Pancreas (tissue), 10 donors: ENCODE measurements at places on chromosomes 5 and 9. TPM values are rescaled to one million over a fixed set of nuclear protein-coding genes. Genes with fewer than 3 reads are reported as not detected.
A peak's percentile ranks its signal among the peaks of the same experiment; 100 is the strongest.

Gene CORO2A
- total RNA-seq: 0.69 TPM

Gene ANXA2R
- total RNA-seq: 0.32 TPM

Gene FGD3
- 5.0 TPM for total RNA-seq

Gene SPARC
- 191 TPM for total RNA-seq

Gene CKMT2
- total RNA-seq: 1.7 TPM

Gene PDZD2
- 4.5 TPM for total RNA-seq

Gene PPIP5K2
- total RNA-seq: 27.0 TPM

Gene NR2F1
- 2.1 TPM for total RNA-seq

Gene COX7C
- 230 TPM for total RNA-seq

Gene KCNV2
- not detected for total RNA-seq

GRCh38 chr5:111942661-111943401 lies 185.8 kb upstream of the NREP start:
- H3K4me3 ChIP-seq: no peak overlapping the region
- no peak overlapping the region for H3K27ac ChIP-seq
- no peaks in the 10 kb centered on the region for H3K36me3 ChIP-seq
- DNase-seq: no peak
- H3K27me3 ChIP-seq: no peaks in the 10 kb centered on the region
- H3K4me1 ChIP-seq: no peaks in the 10 kb centered on the region

GRCh38 chr9:16653491-16654399 lies 216.7 kb downstream of the BNC2 start:
- no peaks in the 10 kb centered on the region for H3K4me1 ChIP-seq
- no peaks in the 10 kb centered on the region for H3K36me3 ChIP-seq
- no peak overlapping the region for H3K27ac ChIP-seq
- no peaks in the 10 kb centered on the region for H3K27me3 ChIP-seq
- no peak for DNase-seq
- no peak overlapping the region for H3K4me3 ChIP-seq

DNA sequence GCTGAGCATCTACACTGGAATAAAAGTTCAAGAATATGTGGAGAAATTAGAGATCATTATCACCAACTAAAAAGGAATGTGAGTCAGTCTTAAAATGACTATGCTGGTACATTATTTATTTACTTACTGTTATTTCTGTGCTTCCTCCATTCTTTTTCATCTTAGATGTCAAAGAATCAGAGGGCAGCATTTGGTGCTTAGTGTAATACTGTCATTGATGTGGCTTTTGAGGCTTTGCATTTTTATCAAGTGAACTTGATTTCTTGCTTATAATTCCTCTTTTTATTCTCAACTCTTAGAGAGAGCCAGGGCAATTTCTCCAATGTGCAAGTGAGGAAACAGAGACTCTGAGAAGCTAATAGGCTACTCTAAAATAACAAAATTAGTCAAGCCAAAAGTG lies 163.7 kb upstream of the TRPC7 start:
- H3K27ac ChIP-seq: no peak overlapping the region
- no peaks in the 10 kb centered on the region for H3K36me3 ChIP-seq
- no peak overlapping the region for H3K4me3 ChIP-seq

DNA sequence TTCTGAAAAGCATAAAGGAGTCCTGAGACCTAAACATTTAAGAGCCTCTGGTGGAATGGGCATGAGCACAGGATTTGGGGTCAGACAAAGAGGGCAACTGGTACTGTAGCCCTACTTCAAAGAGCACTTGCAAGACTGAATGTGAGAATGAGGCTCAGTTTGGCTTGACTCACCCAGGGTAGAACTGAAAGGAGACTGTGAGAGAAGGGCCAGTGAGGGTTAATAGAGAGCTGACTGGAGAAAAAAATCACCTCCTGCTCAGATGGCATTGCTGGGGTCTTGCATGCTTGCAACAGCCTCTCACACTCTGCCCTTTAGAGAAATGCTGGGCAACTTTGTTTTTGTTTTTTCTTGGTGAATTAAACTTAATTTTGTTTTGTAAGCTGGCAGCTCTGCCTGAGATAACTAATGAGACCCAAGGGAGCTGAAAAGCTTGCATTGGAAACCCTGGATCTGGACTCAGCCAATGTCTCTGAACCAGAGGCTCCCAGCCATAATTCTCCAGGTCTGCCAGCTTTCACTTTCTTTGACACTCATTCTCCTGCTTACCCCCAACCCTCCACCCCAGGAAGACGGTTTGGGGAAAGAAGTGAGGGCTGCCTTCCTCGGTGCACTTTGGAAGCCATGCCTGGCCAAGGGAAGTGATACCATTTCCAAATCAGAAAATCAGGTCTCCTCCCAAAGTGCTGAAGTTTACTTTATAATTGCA lies 161.1 kb upstream of the PANK3 start:
- H3K4me1 ChIP-seq: no peaks in the 10 kb centered on the region
- no peak overlapping the region for H3K27ac ChIP-seq
- DNase-seq: no peak
- H3K4me3 ChIP-seq: no peak overlapping the region

- H3K27ac ChIP-seq: no peak overlapping the region
- H3K27me3 ChIP-seq: no peaks in the 10 kb centered on the region
- DNase-seq: no peak
- no peak overlapping the region for H3K4me3 ChIP-seq
- no peaks in the 10 kb centered on the region for H3K36me3 ChIP-seq
Measured at GRCh38 chr5:178688551-178688950, 41.9 kb downstream of the ZNF354A start.

DNA sequence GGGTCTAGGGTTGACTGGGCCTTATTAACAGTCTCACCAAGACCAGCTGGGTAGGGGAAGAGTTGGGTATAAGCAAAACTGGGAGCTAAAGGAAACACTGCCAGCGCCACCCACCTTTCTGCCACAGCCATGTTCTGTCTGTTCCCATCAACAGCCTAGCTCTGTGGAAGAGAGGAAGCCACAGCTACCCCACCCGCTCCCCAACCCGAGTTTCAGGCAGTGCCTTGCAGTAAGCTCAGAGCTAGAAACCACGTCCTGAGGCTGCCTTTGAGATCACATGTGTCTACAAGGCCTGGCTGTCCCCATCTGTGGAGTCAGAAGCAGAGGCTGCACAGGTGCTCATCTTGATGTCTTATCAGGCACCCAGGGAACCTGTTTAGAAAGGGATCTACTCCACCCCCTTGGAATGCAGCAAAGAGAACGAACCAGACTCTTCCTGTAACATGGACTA lies 15.3 kb downstream of the HNRNPH1 start:
- H3K36me3 ChIP-seq: peaks cover 43% of the 10 kb centered on the region
- H3K27ac ChIP-seq: no peak overlapping the region
- DNase-seq: no peak
- H3K4me1 ChIP-seq: no peaks in the 10 kb centered on the region
- no peak overlapping the region for H3K4me3 ChIP-seq

DNA sequence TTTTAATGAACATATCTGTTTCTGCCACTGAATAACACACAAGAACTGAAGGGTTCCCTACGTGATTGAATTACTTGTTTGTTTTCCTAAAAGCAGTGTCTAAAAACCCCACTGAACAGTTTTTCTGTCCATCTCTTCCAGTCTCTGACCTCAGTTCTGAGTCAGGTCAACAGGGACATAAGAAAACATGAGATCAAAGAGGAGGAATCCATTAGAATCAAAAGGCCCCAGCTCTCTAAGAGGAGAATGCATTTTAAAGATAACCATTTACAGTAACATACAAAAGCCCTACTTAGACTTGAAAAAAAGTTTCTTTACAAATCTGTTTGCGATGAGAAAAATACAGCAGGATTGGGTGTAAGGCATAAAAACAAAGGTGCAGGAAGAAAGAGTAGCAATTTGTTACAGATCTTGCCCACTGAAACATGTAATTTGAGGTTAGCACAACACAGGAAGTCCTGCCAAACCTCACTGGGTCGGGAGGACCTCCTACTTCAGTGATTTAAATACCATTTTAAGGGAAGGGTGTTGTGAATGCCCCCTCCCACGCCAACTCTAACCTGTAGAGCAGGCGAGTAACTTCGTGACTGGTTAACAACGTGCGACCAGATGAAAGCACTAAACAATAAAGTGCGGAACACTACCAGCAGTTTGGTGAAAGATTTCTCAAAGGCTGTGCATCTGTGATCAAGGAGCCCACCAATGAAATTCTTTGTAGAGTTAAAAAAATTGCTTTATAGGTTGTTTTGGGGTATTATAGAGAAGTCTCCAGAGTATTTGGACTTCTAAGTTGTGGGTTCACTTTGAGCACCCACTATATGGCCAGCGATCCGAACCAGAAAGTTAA lies 1.3 kb downstream of the QSOX2 start:
- no peaks in the 10 kb centered on the region for H3K27me3 ChIP-seq
- peak overlapping the region; percentile 87 for H3K4me3 ChIP-seq
- no peaks in the 10 kb centered on the region for H3K36me3 ChIP-seq

- H3K27ac ChIP-seq: no peak overlapping the region
- no peak overlapping the region for H3K4me3 ChIP-seq
- H3K36me3 ChIP-seq: no peaks in the 10 kb centered on the region
- peaks cover 20% of the 10 kb centered on the region for H3K27me3 ChIP-seq
Measured at GRCh38 chr5:88691230-88691582, 191.8 kb downstream of the MEF2C start.

DNA sequence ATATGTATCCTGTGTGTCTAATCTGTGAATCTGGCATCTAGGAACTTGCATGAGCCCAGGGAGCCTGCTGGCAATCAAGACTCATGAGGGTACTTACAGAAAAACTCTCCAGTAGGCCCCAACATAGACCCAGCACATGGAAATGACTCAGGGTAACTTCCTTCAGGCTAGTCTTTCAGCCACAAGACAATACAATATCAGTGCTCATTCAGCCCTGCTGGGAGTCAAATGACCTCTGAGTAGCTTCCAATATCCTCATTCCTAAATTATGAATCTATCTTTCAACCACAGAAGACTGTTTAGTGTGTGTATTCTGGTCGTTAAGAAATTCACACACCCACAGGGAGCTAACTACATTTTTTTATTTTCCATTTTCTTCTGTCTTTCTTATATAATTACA lies 1273.0 kb downstream of the EFNA5 start:
- H3K4me3 ChIP-seq: no peak overlapping the region
- H3K36me3 ChIP-seq: no peaks in the 10 kb centered on the region
- DNase-seq: no peak
- no peak overlapping the region for H3K27ac ChIP-seq
- H3K27me3 ChIP-seq: no peaks in the 10 kb centered on the region

GRCh38 chr9:503326-503725 lies 288.7 kb downstream of the DOCK8 start:
- no peaks in the 10 kb centered on the region for H3K36me3 ChIP-seq
- no peaks in the 10 kb centered on the region for H3K27me3 ChIP-seq
- H3K27ac ChIP-seq: no peak overlapping the region
- DNase-seq: no peak

GRCh38 chr5:159412284-159413046 lies 82.2 kb upstream of the IL12B start:
- no peaks in the 10 kb centered on the region for H3K36me3 ChIP-seq
- no peaks in the 10 kb centered on the region for H3K4me1 ChIP-seq
- DNase-seq: no peak
- H3K27ac ChIP-seq: no peak overlapping the region
- no peak overlapping the region for H3K4me3 ChIP-seq

DNA sequence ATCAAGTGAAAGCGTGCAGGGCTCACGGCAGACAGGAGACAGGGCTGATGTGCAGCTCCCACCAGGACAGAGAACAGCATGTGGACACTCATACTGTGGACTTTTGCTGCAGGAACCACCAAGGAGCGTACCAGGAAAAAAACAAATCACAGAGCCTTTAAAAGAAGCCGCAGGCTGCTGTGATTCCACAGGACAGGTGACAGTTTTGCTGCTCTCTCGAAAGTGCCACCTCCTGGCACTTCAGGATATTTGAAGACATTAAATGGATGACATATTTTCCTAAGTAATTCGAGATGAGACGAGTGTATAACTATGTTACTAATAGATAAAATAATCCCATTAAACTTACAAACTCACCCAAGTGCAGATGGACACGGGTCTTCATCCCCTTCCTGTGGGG lies 29.3 kb downstream of the ZDHHC11 start:
- H3K4me1 ChIP-seq: no peaks in the 10 kb centered on the region
- no peak overlapping the region for H3K27ac ChIP-seq
- no peaks in the 10 kb centered on the region for H3K27me3 ChIP-seq
- H3K36me3 ChIP-seq: no peaks in the 10 kb centered on the region
- no peak for DNase-seq

GRCh38 chr9:21428235-21428634 lies 12.0 kb upstream of the IFNA1 start:
- no peak overlapping the region for H3K4me3 ChIP-seq
- H3K36me3 ChIP-seq: no peaks in the 10 kb centered on the region
- DNase-seq: no peak
- no peaks in the 10 kb centered on the region for H3K4me1 ChIP-seq
- peaks cover 4% of the 10 kb centered on the region for H3K27me3 ChIP-seq
- no peak overlapping the region for H3K27ac ChIP-seq

- H3K27me3 ChIP-seq: no peaks in the 10 kb centered on the region
- H3K27ac ChIP-seq: peak overlapping the region; percentile 81
- H3K4me3 ChIP-seq: peak overlapping the region; percentile 97
- no peaks in the 10 kb centered on the region for H3K4me1 ChIP-seq
Measured at GRCh38 chr5:176360894-176361436, 599 bp downstream of the KIAA1191 start.

DNA sequence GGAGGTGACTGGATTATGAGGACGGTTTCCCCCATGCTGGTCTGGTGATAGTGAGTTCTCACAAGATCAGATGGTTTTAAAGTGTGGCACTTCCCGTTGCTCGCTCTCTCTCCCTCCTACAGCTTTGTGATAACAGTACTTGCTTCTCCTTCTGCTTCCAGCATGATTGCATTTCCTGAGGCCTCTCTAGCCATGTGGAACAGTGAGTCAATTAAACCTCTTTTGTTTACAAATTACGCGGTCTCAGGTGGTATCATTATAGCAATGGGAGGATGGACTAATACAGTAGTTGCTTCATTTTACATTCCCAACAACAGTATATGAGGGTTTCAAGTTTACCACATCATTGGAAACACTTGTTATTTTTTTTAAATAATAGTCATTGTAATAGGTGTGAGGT lies 937.3 kb upstream of the ARRDC3 start:
- no peak for DNase-seq
- no peak overlapping the region for H3K4me3 ChIP-seq
- no peaks in the 10 kb centered on the region for H3K4me1 ChIP-seq

- no peaks in the 10 kb centered on the region for H3K27me3 ChIP-seq
- peaks cover 12% of the 10 kb centered on the region for H3K4me1 ChIP-seq
- H3K36me3 ChIP-seq: no peaks in the 10 kb centered on the region
- no peak overlapping the region for H3K4me3 ChIP-seq
- DNase-seq: peak; percentile 74
- H3K27ac ChIP-seq: peak overlapping the region; percentile 56
Measured at GRCh38 chr9:86854898-86855523, 92.3 kb downstream of the GAS1 start.

GRCh38 chr9:130932255-130933079 lies 6.6 kb downstream of the FIBCD1 start:
- peaks cover 2% of the 10 kb centered on the region for H3K27me3 ChIP-seq
- H3K4me1 ChIP-seq: no peaks in the 10 kb centered on the region
- H3K27ac ChIP-seq: no peak overlapping the region

DNA sequence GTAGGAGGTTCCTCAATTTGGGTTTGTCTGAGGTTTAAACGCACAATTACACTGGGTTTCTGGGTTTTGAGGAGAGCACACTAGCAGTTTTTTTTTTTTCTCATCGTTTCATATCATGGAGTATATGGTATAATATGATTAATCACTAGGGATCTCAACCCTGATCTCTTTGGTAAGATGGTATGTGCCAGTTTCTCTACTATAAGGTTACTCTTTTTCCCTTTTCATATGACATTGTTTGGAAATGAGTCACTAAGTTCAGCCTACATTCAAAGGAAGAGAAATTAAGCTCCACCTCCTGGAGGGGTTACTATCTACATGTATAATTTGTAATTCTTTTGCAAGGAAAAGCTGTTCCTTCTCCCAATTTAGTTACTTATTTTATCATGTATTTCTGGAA lies 35.2 kb downstream of the MTRR start:
- no peak overlapping the region for H3K27ac ChIP-seq
- no peak overlapping the region for H3K4me3 ChIP-seq
- no peaks in the 10 kb centered on the region for H3K27me3 ChIP-seq
- no peaks in the 10 kb centered on the region for H3K4me1 ChIP-seq
- H3K36me3 ChIP-seq: peaks cover 2% of the 10 kb centered on the region
